ENCODE measurements at places on chromosomes 13 and 19.
A peak's percentile ranks its signal among the peaks of the same experiment; 100 is the strongest.

GRCh38 chr13:93736081-93736480, 509.5 kb downstream of the GPC6 start:
- DNase-seq = no peak

DNA sequence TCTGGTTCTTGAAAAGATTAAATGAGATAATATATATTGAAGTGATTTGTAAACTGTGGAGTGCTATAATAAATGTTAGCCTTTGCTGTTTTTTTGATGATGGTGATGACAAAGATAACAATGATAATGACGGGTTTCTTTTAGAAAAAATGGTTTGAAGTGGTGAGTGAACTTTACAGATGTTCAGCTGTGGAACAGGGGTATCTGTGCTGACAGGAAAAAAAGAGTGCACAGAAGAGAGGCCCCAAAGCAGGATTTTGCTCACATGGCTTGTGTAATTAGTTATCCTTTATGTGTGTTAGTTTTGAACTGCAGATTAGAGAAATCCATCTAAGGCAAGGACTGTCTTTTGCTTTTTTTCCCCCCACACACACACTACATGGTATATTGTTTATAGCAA, 119.2 kb downstream of the CYSLTR2 start:
- no peak for DNase-seq

DNA sequence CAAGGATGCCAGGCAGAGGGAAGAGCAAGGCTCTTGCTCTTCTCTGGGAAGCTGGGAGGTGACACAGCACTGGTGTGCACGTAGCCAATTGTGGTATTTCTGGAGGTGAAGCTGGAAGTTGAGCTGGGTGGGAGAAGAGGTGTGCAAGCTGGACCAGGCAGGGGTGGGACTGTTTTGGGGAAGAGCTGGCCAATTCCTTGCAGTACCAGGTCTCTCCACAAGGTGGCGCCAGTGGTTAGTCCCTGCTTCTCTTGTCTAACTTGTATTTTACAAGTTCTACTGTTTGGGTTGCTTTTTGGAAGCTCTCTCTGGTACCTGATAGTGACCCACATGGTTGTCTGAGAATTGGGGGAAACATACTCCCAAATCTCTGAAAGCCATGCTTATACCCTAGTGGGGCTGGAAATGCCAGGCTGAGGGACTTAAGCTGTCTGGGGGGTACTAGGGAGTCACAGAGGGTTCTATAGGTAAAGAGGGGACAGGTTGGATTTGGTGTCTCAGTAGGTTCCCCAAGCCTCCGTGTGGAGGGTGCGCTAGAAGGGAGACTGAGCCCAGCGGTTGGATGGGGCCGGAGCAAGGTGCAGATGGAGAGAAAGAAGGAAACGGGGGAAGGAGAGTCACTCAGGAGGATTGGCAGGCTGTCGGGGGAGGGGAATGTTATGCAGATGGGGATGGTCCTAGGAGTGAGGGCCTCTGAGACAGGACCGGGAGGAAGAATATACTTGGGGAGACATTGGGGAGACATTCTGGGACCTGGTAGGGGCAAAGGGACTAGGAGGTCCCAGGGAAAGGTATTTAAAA, 3.0 kb downstream of the HPN start:
- DNase-seq = peak; percentile 63

DNA sequence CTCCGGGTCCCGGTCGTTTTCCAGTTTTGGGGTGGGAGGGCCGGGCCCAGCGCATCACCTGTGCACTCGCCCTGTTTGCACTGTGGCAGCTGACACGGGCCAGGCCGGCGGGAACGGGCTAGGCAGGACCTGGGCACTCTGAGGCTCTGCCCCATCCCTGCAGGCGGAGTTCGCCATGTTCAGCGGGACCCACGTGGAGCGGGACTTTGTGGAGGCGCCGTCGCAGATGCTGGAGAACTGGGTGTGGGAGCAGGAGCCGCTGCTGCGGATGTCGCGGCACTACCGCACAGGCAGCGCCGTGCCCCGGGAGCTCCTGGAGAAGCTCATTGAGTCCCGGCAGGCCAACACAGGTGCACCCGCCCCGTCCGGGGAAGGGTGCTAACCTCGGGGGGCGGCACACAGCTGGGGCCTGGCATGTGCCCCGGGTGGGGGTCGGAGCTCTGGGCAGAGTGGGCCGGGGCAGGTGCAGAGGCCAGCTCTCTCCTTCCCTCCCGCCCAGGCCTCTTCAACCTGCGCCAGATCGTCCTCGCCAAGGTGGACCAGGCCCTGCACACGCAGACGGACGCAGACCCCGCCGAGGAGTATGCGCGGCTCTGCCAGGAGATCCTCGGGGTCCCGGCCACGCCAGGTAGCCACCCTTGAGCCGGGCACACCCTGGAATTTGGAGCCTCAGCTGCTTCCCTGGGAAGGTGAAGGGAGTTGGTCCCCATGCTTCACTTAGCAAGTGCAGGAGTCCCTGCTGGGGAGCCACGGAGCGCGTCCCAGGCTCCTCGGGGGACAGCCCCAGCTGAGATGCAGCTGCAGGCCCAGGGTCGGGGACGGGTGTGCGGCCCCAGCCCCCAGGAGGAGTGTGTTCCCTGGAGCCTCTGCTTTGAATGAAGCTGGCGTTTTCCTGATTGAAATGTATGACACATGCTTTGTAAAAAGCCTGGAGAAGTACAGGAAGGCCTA, 9.3 kb upstream of the ZNF554 start:
- no peak for DNase-seq

GRCh38 chr13:104014803-104015645, 948.8 kb upstream of the SLC10A2 start:
- DNase-seq = no peak

DNA sequence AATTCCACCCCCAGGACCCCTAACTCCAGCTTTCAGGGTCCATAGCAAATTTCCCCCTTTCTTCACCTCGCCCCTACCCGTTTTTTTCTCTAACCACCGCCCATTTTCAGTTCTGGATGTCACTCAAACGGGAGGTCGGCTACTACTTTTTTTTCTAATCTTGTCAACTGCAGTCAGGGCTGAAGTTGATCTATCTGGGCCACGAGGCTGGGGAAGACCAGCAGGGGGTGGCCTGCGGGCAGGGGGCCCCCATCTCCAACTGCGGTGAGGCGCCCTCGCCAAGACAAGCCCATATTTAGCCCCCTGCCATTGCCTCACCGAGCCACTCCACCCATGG, 748 bp downstream of the LHFPL6 start:
- no peak for DNase-seq

DNA sequence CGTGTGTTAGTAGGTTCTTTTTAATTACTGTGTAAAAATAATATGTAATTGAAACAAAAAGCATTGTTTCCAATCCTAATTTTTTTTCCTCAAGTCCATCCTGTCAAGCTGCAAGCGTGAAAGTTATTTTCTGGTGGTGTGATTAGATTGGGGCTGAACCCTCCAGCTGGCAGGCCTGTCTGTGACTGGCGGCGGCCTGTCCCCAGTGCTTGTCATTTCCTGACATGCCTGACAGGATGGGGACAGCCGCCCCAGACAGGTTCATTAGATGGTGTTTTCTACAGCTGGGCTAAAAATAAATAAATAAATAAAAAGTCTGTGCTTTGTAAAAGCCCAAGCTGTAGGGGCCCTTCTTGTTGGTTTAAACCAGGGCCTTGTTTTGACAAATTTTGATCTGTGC, 53.7 kb upstream of the MAB21L1 start:
- DNase-seq = peak; percentile 20

DNA sequence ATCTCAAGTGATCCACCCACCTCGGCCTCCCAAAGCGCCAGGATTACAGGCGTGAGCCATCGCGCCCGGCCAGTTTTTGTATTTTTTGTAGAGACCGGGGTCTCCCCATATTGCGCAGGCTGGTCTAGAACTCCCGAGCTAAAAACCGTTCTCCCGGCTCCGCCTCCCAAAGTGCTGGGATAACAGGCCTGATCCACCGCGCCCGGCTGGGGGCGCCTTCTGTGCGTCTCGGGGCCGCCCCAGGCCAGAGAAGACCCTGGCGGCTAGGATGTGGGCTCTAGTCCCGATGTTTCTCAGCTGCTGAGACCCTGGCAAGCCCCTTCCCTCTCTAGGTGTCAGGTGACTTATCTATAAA, 3.6 kb downstream of the ARHGAP45 start:
- DNase-seq = no peak

DNA sequence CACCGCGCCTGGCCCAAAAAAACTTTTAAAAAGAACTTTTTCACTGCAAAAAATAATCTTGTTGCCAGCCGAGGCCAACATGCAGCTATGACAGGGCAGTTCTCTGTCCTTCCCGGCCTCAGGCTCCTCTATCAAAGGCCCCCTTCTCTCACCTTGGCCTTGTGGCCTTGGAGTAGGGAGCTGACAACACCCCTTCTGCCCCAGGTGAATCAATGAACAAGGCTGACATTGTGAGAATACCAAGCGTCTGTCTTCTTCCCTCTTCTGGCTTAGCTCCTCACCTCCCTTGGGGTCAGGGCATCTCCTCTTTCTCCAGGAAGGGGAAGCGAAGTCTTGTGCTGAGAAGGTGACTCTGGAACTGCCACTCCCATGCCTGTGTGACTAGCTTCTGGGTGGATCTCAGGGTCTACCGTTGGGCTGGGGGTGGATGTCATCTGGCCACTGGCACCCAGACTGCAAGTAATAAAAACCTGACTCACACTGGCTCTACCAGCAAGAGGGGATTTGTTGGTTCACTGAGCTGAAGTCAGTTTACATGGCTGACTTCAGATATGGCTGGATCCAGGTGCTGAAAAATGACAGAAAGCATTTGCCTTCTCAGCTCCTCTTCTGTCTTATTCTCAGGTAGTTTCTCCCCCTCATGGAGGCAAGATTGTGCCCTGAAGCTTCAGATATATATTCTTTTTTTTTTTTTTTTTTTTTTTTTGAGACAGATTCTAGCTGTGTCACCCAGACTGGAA, 6.3 kb downstream of the C19orf38 start:
- DNase-seq = no peak

- DNase-seq = no peak
Observed at GRCh38 chr19:56678205-56678604, 6.6 kb upstream of the ZNF835 start.

GRCh38 chr13:52983836-52984235, 44.8 kb upstream of the OLFM4 start:
- no peak for DNase-seq

DNA sequence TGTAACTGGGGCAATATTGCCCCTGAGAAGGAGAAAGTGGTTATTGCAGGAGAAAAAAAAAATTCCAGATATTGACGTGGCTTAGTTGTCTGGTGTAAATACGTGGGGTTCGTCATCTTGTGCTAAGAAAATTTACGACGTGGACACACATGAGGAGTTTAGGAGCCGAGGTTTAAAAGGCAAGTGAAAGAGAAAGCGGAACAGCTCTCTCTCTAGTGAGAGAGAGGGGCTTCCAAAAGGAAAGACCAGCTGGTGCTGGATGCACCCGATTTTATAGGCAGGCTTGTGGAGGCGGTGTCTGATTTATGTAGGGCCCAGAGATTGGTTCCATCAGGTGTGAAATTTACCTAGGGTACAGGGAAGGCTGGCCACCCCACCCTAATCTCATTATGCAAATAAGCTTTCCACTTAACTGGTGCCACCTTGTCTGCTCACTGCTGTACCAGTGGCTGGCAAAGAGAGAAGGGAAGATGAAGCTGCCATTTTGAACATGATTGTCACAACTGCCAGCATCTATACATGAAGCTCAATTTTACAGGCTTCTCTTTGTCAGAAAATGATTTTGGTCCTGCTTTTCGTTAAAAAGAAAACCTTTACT, 845.1 kb downstream of the DACH1 start:
- DNase-seq = no peak

DNA sequence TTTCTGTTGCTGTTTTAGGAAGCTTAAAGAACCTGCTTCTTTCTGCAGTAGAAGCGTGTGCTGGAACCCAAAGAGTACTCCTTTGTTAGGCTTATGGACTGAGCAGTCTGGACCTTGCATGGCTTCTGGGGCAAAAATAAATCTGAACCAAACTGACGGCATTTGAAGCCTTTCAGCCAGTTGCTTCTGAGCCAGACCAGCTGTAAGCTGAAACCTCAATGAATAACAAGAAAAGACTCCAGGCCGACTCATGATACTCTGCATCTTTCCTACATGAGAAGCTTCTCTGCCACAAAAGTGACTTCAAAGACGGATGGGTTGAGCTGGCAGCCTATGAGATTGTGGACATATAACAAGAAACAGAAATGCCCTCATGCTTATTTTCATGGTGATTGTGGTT, 103.1 kb downstream of the TNFRSF19 start:
- no peak for DNase-seq

GRCh38 chr13:44755872-44756271, 179.7 kb upstream of the TSC22D1 start:
- DNase-seq = no peak

- DNase-seq = peak; percentile 62
Observed at GRCh38 chr13:110233181-110233950, 73.6 kb downstream of the COL4A1 start.

Measured in left ventricle myocardium inferior (tissue), 1 donor.